ENCODE measurements at places on chromosomes 1 and 21.

- DNase-seq = no peak
Observed at GRCh38 chr1:115400426-115400825, 62.4 kb upstream of the NGF start.

DNA sequence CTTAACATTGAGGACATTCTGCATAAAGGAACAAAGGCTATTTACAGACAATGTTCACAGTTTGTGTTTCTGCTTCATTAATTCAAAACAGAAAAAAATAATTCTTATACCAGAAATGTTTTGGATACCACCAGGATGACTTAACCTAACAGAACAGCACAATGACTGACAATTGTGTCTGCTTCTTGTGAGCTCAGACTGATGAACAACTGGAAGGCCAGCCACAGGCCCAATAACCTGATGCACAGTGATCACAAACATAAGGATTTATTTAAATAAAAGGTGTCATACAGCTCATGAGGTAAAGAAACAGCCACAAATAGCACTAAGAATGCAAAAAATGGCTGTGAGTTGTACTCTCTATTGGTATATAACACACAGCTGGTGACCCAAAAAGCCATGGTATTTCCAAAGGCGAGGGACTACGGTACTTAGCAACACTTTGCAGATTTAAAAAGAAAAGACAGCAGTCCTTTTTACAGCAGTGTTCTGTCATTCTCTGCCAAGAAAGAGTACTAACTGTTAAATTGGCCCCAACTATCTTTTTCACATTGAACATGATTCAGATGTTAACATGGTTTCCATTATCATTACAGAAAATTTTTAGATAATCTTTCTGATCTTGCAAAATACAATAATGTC, 32.1 kb upstream of the DDAH1 start:
- no peak for DNase-seq

DNA sequence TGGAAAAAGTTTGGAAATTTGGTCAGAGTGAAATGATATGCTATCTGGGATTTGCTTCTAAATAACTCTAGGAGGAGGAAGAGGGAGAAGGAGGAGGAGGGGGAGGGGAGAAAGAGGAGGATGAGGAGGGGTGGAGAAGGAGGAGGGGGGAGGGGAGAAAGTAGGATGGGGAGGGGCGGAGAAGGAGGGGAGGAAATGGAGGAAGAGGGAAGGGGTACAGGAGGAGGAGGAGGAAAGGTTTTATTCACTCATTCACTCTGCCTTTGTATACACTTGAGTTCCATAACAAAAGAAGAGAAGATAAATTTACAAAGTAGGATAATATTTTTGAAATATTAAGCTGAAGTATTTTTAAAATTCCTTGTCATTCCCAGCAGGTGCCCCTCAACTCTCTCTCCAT, 6.3 kb upstream of the VPS26C start:
- DNase-seq = no peak

GRCh38 chr1:81885291-81885690, 84.6 kb downstream of the ADGRL2 start:
- DNase-seq = no peak

All from activated naive CD8-positive, alpha-beta T cell treated with anti-CD3 and anti-CD28 coated beads for 36 hours (primary cell).